Activated CD8-positive, alpha-beta T cell treated with anti-CD3 and anti-CD28 coated beads for 36 hours (primary cell): ENCODE measurements at places on chromosomes 3 and 15. TPM values are rescaled to one million over a fixed set of nuclear protein-coding genes. Genes with fewer than 3 reads are reported as not detected.

DNA sequence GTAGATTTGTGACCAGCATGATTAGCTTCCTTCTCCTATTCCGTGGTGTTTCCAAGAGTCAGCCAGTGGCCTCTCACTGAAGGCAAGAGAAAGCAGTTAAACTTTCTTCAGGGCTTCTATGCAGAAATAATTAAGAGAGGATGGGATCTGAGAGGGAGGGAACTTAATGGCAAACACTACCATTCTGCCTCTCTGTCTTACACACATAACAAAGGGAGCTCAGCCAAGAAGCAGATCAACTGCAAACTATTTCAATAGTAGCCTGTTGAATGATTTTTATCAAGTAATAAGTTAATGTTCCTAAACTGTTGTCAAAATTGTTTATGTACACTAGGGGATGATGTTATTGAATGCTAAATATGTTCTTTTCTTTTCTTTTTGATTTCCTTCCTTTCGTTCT is 11.8 kb downstream of the OXSR1 start:
- DNase-seq = no peak

DNA sequence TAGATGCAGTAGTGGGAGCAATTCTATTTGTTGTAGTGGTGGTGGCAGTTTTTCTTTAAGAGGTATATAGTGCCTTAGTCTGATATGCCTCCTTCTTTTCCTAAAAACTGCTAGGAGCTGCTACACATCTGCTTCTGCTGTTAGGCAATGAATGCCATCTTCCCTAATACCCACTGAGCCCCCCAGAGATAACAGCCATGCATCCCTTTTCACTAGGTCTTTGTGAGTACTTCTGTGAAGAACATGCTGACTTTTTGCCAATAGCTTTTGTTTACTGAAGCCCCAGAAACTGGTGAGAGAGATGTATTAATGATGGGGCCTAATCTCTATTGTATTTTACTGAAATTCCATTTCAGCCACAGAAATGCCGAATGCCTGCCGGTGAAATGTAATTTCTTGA is 92.6 kb upstream of the CHL1 start:
- DNase-seq = no peak

The DNAJB11 gene
- total RNA-seq = 31.5 TPM

DNA sequence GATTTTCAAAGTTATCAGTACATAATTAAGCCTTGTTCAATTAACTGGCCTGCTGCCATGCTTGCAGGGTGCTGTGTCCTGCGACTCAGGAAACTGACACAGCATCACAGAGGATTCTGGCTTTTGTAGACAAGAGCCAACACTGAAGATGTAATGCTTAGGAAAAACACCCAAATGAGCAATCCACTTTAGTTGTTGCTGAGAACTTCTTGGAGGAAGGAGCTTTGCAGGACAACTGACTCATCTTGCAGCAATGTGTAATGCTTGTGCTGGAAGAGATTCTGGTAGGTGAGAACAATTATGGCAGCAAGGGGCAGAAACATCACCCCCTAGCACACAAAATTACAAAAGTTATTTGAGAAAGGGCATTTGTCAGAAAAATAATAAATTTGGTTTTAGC is 67.6 kb downstream of the NLGN1 start:
- no peak for DNase-seq

DNA sequence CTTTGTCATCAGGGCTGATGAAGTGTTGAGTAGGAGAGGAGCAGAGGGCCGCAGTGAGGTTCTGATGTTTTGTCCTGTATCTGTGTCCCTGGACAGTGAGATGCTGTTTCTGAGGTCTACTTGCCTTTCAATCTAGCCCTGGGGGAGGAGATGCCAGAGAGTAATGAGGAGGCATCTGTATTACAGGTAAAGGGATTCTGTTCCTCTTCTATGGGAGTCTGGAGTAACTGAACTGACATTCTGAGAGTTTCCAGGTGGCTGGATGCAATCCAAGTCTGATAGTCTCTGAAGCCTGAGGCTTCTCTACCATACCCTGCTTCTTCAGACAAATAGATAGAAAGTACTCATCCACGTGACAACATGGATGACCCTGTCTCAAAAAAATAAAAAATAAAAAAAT is 60.9 kb downstream of the IL12A start:
- DNase-seq = no peak

GRCh38 chr15:28987337-28987736 is 101.6 kb downstream of the APBA2 start:
- DNase-seq = peak; percentile 34

GRCh38 chr3:191330530-191331048 is 263 bp upstream of the UTS2B start:
- no peak for DNase-seq

GRCh38 chr3:116453666-116454346 is 8.5 kb upstream of the LSAMP start:
- no peak for DNase-seq

The KNSTRN gene
- 54.2 TPM for total RNA-seq

The ACAN gene
- total RNA-seq = not detected

DNA sequence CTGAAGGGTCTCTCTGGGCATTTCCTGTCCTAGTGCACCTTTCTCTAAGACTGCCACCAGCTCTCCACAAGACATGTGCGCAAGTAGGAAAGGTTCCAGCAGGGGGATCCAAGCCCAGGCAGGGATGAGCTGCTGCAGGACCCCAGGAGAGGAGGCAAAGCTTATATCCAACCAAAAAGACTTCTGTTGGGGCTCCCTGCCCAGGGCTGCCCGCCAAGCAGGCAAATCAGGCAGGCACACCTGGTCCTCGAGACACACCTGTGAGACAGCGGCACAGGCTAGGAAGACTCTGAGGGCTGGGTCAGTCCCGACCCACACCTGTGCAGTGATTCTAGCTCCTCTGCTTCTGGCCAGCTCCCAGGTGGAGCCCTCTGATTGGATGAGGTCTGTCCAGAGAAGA is 80.6 kb downstream of the MYLK start:
- DNase-seq = no peak

- no peak for DNase-seq
Measured at GRCh38 chr15:72706266-72706665, 20.3 kb downstream of the BBS4 start.

- DNase-seq = no peak
Measured at GRCh38 chr3:17573396-17573795, 169.0 kb downstream of the TBC1D5 start.

- DNase-seq = no peak
Measured at GRCh38 chr15:56241374-56242105, 2.1 kb downstream of the RFX7 start.

The SAMMSON gene
- not detected for total RNA-seq

GRCh38 chr3:55669133-55669532 is 182.0 kb upstream of the WNT5A start:
- no peak for DNase-seq

The ZNF80 gene
- total RNA-seq = 1.8 TPM

GRCh38 chr15:45657254-45657653 is 22.4 kb downstream of the SQOR start:
- DNase-seq = no peak

- DNase-seq = no peak
Measured at GRCh38 chr3:177329854-177330253, 132.6 kb upstream of the TBL1XR1 start.

GRCh38 chr15:25795061-25795460 is 68.1 kb downstream of the ATP10A start:
- no peak for DNase-seq

- DNase-seq = no peak
Measured at GRCh38 chr3:172892158-172892557, 141.6 kb downstream of the ECT2 start.

DNA sequence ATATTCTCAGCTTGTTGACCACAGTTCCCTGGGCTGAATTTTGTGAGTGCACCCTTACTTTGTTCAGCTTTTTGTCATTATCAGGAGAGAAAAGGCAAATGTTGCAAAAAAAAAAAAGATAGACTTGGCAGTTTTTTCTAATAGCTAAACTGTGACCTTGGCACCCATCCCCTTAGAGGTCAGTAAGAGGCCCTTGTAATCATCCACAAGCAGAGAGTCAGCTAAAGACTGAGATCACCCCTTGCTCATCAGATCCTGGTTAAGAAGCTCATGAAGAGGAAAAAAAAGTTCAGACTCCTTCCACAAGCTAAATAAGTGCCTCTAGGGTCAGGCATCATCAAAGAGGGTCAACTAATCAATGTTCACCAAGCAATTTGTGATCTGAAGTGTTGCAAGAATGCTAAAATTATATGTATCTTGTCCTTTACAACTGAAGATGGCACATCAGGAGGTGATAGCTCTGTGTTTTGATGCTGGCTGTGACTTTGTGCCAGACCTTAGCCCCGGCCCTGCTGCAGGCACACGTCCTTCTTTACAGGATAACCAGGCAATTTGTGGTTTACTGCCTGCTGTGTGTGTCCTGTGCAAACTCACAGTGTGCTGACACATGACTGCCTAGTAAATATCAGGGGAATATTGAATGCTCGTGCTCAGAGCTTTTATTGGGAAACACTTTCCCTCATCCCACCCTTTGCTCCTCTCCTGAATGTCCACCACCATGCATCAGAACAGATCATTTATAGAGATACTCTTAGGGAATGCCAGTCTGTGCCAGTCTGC is 262.9 kb downstream of the IL5RA start:
- no peak for DNase-seq

DNA sequence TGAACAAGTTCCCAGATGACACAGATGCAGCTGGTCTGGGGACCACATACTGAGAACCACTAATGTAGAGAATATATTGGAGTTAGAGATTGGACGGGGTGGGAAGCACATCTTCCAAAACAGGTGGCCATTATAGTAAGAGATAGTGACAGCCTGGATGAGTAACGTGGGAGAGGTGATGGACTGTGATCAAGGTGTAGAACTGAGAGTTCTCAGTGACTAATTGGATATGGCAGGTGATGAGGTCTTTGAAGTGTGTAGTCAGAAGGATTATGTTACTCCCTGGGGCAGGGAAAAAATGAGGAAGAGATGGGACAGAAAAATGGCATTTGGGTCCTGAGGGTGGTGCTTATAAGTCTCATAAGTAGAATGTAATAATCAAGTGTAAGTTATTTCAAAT is 66.6 kb downstream of the KCNMB2 start:
- DNase-seq = no peak

DNA sequence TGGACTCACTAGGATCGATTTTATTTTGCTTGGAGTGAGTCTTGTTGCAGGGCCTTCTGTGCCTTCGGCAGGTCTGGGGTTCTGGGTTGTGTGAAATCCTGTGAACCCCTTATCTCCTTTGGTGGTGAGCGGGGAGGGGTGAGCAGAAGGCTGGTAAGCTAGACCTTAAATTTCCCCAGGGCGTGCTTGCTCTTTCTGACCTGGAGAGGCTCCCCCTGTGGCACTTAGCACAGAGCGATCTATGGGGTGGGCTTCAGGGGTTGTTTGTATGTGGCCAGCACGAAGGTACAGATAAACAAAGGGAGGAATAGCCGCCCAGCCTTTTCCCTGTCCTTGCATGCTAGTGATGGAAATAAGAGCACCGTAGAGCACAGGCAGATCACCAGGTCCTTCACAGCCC is 11.8 kb downstream of the CACNA2D3 start:
- DNase-seq = no peak

GRCh38 chr3:17508180-17508752 is 234.2 kb downstream of the TBC1D5 start:
- no peak for DNase-seq

DNA sequence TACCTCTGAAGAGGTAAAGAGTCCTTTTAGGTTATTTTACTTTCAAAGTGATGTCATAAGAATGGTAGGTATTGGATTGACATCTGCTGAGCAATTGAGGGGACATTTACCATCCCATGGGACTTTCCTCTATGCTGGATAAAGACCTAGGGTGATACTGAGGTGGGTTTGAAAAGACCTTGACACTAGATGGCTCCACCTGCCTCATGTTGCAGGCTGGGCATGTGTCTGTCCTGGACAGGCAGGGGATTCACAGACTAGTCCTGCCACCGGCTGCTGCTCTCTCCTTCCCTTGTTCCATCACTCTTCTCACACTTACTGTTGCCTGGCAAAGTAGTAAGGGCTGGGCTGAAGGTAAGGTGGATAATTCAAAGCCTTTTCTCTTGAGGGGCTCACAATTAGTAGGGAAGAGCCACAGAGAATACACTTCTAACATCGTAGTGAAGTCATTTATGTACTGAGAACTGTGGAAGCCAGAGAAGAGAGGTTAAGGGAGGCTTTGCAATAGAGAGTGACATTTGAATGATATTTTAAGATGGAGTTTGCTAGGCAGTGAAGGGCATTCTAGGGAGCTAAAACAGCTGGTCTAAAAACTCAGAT is 27.7 kb downstream of the TRAK1 start:
- peak; percentile 46 for DNase-seq

The ATP13A4 gene
- total RNA-seq = 2.8 TPM
